ENCODE measurements at places on chromosomes 6 and 20.

DNA sequence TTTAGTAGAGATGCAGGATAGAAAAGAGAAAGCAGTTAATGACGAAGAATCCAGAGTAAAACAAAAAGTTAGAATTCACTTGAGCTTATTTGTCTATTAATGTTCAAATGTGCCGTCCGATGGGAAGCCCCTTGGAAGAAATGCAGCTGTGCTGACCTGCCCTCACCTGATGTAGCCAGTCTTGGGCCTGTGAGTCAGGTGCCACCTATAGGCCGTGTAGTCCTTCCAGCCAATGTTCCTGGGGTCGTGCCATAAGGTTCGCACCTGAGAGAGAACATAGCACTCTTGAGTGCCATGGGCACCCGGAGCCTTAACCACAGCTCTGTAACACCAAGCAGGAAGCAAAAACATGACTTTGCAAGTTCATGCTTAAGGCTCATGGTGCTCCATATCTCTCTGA lies 32.4 kb downstream of the THBS2 start:
- no peak for DNase-seq

DNA sequence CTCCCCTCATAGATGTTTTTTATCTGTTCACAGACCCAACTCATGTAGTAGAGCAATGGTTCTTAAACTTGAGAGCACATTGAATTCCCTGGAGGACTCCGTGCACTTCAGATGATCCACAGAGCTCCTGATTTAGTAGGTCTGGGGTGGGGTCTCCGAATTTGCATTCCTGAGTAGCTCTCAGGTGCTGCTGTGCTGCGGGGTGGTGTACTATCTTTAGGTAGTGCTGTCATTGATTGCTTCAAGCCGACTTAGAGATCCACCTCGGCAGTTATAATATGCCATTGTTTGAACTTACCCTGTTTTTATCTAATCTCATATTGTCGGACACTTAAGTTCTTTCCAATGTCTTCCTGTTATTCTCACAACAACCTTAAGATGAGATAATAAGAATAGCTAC lies 45.0 kb downstream of the BMP2 start:
- no peak for DNase-seq

DNA sequence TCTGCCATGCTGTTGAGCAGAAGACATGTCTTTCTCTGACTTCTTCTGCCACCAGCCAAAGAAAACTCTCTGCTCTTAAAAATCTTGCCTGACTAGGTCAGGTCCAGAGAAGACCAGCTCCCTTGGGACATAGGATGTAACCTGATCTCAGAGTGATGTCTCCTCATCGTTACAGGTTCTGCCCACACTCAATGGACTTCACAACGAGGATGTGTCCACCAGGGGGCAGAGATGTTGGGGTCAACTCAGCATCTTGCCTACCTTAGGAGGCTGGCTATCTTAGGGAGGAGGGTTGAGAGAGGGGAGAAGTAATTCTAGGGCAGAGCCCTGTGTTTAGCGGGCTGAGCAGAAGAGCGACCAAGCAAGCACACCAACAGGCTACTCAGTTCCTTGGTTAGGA lies 207.6 kb upstream of the CDH4 start:
- DNase-seq: no peak

DNA sequence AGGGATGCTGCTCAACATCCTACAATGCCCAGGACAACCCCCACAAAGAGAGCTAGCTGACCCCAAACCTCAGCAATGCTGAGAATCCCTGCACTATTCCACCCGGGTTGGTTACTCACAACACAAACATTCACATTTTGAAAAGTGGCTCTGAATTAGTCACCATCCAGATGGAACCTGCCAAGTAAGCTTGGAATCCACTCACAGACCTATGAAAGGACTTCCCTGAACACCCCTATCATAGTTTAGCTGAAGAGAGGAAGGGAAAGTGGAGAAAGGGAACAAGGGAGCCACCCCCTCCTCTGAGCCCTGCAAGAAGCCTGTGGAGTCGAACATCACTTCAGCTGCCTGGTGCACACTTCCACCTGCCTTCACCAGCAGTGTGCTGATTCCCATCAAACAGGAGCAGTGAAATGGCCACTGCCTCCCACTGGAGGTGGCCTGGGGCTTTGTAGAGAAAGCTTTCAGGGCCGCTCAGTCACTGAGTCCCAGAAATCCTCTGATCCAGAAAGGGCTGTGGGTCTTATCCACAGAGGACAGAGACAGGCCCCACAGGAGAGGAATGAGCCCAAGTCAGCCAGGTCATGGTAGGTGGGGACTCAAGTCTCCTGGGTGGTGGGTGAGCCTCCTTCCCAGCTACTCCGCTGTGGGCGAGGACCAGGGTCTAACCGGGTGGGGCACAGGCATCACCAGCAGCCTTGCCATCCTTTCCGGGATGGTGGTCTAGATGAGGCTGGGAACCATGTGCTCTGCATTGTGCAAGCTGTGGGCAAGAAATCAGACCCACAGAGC lies 203.7 kb downstream of the SYNDIG1 start:
- DNase-seq: peak; percentile 95

GRCh38 chr6:167270499-167271311 lies 20.4 kb upstream of the UNC93A start:
- no peak for DNase-seq

DNA sequence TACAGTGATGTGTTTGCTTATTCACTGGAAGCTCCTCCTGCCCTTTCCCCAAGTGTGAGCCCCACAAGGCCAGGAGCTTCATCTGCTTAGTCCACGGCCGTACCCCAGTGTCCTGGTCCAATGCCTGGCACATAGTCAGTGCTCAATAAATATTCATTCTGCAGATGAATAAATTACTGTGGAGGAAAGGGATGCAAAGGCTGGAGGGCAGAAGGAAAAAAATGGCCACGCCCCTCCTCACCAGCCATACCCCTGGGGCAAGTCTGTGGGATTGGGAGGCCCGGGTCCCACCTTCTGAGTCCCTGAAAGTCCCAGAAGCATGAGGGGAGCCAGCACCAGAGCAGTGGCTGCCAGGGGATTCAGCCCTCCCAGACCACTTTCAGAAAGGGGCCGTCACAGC lies 65.5 kb downstream of the GRM4 start:
- DNase-seq: no peak

DNA sequence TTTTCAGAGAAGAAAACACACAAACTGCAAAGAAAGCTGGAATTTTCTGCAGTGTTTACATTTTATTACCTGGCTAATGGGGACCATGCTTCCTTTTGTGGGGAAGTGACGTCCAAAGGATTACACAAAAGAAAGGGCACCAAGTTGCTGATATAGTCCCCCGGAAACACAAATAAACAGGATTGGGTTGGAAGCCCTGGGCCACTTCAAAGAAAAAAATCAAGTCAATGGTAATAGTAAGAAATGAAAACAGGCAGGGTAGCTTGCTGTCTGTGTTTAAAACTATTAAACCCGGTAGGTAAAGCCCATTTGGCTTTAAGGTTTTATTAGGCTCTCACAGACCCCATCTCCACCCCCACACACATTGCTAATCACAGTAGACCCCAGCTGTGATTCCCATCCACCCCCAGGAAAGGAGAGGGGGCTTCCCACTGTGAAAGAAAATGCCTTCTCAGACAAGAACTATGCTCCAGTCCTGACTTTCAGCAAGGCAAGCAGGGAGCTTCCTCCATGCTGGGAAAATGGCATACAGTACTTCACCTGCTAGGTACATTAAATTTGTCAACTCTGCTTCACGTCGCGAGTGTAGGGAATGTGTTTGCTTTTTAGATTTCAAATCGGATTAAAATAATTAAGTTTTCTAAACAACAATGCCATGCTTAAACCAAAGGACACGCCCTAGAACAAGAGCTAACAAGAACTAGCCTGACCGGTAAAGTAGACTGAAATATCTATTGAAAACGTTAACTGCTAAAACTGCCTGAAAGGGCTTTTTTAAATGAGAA lies 1.1 kb downstream of the PERP start:
- DNase-seq: no peak

DNA sequence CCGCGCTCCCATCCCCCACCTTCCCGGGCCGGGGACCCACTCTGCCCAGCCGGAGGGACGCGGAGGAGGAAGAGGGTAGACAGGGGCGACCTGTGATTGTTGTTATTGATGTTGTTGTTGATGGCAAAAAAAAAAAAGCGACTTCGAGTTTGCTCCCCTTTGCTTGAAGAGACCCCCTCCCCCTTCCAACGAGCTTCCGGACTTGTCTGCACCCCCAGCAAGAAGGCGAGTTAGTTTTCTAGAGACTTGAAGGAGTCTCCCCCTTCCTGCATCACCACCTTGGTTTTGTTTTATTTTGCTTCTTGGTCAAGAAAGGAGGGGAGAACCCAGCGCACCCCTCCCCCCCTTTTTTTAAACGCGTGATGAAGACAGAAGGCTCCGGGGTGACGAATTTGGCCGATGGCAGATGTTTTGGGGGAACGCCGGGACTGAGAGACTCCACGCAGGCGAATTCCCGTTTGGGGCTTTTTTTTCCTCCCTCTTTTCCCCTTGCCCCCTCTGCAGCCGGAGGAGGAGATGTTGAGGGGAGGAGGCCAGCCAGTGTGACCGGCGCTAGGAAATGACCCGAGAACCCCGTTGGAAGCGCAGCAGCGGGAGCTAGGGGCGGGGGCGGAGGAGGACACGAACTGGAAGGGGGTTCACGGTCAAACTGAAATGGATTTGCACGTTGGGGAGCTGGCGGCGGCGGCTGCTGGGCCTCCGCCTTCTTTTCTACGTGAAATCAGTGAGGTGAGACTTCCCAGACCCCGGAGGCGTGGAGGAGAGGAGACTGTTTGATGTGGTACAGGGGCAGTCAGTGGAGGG lies 2.8 kb downstream of the SOX4 start:
- DNase-seq: peak; percentile 63
